Stimulated activated CD4-positive, alpha-beta T cell treated with anti-CD3 and anti-CD28 coated beads, TNF-alpha, amount 100 ng/mL, for 48 hours (primary cell): ENCODE measurements at places on chromosomes 11 and 22.

DNA sequence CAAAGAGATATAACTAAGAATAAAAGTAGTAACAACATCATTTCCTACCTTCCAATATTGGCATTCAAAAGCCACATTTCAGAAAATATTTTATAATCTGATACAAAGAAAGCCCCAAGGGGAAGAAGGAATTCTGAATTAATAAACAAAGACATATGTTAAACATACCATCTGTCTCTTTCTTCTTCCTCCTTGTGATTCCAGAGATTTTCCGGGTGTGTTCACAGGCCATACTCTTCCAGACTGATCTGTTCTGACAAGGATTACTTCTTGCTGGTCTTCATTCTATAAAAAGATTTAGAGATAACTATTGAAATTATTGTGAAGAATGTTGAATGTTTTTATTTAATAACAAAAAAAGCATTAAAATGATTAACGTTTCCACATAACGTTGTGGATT is 65.0 kb downstream of the CWF19L2 start:
- DNase-seq, result no peak

DNA sequence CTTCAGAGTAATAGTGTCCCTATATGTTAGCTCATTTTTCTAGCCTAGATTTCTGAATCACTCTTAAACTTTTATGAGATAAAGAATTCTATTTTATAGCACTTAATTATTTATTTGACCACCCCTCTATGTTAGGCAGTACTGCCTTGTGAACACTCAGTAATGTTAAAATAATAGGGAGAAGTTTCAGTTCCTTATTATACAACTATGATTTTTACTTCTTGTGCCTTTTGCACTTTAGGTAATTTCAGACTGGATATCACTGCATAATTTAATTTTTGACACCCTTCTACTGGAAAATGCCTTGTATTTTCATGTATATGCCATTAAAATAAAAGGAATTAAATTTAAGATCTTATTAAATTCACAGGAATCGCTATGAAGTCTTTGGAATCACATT is 3.1 kb downstream of the BCO2 start:
- DNase-seq, result no peak

- peak; percentile 15 for DNase-seq
Observed at GRCh38 chr11:34356913-34357700, 703 bp downstream of the ABTB2 start.

GRCh38 chr22:38417252-38418060 is 37.5 kb downstream of the KCNJ4 start:
- no peak for DNase-seq

DNA sequence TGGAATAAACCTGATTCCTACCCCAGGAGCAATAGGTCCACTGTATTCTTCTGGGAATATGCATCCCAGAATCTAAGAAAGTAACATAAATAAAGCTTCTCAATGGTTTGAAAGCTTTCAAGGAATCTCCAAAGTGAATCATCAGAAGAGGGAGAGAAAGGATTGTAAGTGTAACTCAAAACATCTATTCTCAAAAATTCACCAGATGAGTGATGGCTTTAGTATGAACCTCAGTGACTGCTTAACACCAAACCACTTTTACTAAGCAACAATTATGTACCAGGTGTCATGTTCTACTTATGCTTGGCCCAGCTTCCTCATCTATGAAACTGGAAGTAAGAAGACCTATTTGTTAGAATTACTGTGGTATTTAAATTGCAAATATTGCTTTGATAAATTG is 7.4 kb downstream of the RAB38 start:
- no peak for DNase-seq

DNA sequence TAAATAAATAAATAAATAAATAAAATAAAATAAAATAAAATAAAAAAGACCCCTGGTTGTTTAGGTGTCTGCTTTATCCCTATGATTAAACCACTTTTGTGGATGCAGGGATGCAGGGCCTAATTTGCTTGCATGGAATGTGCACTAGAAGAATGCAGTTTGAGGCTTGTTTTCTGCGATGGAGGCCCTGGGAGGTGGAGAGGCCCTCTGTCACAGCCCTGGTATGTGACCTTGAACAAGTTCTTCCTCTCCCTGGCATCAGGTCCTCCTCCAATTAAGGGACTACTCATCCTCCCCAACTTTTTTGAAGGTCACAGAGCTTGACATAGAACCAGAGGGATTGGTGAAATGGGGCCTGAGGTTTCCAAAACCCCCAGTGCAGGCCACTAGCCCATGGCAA is 22.7 kb downstream of the KCNJ4 start:
- no peak for DNase-seq

GRCh38 chr22:29705651-29706050 is 14.2 kb upstream of the CABP7 start:
- no peak for DNase-seq

DNA sequence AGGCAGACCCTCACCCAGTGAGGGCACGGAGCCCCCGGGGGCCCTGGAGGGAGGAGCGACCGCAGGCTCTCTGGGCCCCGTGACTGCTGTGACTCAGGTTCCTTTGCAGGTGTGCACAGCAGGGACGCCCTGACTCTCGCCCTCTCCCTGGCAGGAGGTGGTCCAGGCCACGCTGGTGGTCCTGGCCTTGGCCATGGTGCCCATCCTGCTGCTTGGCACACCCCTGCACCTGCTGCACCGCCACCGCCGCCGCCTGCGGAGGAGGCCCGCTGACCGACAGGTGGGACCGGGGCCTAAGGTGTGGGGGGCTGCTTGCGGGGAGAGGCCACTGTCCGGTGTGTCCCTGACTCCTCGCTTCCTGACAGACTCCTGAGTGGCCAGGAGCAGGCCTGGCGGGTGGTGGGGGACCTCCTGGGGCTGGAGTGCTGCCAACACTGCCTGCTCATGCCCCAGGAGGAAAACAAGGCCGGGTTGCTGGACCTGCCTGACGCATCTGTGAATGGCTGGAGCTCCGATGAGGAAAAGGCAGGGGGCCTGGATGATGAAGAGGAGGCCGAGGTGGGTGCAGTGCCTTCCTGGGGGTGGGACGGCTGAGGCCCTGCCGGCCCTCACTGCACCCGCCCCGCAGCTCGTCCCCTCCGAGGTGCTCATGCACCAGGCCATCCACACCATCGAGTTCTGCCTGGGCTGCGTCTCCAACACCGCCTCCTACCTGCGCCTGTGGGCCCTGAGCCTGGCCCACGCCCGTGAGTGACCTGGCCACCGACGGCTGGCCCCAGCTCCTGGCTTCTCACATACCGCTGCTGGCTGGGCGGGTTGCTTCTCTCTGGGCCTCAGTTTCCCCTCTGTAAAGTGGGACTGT is 10.9 kb downstream of the TCIRG1 start:
- DNase-seq, result no peak

DNA sequence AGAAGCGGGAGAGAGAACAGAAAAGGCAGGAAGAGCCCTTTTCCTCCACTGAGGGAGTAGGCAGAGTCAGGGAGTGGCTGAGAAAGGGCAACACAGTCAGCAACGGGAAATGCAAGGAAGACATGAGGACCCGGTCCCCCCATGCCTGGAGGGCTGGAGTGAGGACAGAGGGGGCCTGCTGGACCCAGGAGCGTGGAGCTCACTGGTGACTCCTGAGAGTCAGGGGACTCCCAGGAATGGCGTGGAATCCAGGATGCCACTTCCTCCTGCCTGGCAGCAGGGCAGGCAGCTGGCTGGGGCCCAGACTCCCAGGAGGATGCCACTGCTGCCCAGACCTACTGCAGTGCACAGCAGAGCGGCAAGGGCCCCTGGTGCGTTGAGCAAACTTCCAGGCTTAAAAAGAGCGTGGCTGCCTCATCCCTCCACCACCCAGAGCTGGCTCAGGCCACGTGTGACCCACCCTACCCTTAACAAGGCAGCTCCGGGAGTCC is 11.3 kb downstream of the C11orf21 start:
- DNase-seq, result no peak
